ENCODE measurements at places on chromosomes 16 and 17.
A peak's percentile ranks its signal among the peaks of the same experiment; 100 is the strongest.

DNA sequence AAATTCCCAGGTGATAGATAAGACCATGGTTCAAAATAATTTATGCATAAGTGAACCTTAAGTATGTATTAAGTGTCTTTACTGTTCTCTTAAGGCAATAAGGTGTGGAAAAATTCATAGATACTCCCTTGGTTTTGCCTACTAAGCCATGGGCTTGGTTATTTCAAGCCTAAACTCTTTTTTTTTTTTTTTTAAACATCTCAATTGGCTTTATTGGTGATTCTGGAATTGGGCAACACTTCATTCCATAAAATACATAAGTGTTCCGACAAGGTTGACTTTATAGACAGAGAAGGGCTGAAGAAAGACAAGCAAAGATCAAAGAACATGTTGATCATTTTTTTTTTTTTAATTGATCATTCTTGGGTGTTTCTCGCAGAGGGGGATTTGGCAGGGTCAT, 73.5 kb downstream of the ESRP2 start:
- no peak for DNase-seq

DNA sequence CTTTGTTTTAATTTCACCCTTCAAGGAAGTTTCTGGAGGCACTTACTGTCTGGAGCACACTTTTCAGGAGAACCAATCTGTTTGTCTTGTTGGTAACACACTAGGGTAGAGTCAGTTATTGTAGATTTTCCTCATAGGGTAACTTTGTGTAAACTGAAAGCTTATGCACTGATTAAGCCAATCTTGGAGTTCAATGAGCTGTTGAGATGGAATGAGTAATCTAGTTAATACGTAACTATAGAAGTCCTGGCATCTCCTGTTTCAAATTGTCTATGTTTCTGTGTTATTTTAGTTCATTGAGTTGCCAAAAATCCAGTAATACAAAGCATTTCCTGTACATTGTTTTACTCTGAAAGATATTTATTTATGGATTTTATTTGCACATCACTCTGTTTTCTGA, 111.6 kb upstream of the HAS3 start:
- DNase-seq, result no peak

- no peak for DNase-seq
These were observed 101.5 kb downstream of the SEC14L1 start for GRCh38 chr17:77242118-77242851.

- no peak for DNase-seq
These were observed 12.1 kb downstream of the DDX42 start for GRCh38 chr17:63786117-63786516.

DNA sequence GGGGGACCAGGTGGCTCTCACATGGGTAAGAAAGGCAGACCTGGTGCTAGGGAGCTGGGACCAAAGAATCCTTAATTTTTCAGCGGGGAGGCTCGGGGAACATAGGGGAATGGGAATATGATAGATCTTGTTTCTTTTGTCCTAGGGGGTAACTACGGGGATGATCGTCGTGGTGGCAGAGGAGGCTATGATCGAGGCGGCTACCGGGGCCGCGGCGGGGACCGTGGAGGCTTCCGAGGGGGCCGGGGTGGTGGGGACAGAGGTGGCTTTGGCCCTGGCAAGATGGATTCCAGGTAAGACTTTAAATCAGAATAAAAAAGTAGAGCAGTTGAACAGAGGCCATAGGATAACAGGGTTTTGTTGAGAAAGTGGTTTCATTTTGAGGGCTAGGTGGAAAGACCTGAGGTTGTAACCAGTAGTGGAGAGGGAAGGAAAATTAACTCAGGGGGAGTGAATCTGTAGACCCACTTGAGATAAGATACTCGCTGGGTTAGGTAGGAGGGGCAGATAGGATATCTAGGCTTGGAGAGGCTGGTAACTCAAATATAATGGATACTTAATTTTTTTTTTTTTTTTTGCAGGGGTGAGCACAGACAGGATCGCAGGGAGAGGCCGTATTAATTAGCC, 11.0 kb downstream of the FUS start:
- DNase-seq, result no peak

DNA sequence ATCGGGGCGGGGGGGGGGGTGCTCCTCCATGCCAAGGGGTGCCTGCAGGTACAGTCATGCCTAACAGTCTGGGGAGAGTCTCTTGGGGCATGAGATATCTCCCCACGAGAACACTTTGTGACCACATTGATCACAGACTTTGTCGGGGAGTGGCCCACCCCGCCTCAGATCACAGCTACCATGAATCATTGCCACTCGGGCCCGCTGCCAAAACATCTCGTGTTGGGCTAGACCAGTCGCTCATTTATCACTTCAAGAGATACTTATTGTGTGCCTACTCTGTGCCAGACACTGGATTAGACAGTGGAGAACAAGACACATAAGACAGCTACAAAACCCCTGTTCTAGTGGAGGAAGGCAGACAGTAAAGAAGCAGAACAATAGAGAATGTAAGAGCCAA, 72.6 kb downstream of the CLEC16A start:
- no peak for DNase-seq

DNA sequence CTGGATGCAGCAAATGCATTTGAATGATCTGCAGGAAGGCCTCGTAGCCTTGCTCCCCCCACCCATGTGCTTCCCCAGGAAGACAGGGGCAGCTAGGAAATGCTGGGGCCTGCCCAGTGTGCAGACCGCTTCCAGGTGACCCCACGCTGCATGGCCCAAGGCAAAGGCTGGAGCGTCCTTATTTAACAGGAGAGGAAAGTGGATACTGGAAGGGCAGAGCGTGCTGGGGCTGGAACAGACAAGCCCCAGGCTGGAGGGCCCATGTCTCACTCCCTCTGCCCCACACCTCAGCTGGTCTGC, 26.1 kb upstream of the NPTX1 start:
- DNase-seq, result no peak

DNA sequence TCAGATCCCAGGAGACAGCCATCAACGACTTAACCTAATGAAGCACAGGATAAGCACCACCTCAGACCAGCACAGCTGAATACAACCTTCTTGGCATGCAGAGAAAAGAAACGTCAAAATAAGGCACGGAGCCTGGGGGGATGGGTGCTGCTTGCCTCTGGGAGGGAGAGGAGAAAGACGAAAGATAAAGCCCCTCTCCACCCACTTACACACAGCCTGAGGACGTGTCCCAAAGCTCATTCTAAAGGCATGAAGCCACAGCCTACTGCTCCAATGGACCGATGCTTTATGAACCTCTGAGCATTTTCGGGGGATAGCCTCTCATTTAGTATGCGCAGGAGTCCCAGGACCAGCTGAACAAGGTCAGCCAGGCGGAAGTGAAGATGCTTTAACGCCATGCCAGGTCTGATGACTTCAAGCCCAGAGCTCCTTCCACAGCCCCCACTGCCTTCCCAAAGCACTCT, 31.1 kb downstream of the ST3GAL2 start:
- DNase-seq, result no peak

GRCh38 chr17:31015639-31016038, 44.8 kb downstream of the RNF135 start:
- DNase-seq, result no peak

- no peak for DNase-seq
These were observed 180.7 kb upstream of the CACNG5 start for GRCh38 chr17:66654106-66654740.

- no peak for DNase-seq
These were observed 9.3 kb upstream of the GSDMA start for GRCh38 chr17:39953471-39953888.

DNA sequence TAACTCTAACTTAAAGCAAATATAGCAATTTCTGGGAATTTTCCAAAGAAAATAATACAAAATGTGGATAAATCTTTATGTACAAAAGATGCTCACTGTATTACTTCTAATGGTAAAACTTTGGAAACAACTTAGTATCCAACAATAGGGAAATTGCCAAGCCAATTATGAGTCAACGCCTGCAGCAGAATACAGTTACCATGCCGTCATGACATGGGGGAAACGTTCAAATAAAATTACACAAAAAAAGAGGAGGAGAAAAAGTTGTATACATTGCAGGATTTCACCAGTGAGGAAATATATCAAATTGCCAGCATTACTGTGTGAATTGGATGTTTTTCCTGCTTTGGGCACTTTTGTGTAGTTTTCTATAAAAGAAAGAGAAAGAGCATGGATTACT, 469.6 kb downstream of the SOX9 start:
- no peak for DNase-seq

- no peak for DNase-seq
These were observed 41.7 kb downstream of the RAI1 start for GRCh38 chr17:17722906-17723353.

DNA sequence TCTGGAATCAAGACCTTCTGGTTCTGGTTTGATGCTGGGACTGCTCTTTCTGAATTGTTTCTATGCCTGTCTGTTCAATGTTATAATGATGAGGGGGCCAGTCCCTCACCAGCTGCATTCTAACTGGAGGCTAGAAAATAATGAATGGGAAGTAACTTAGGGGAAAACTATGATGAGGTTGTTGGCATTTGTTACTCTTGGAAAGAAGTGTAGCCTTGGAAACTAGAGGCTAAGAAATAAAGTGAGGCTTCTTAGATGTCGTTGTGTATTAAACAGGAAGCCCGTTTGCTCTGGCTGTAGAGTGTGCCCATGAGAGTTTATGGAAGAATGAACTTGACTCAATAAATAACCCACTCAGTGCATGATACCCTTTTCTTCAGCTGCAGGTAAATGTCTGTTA, 140.8 kb downstream of the PRKCA start:
- DNase-seq, result no peak

DNA sequence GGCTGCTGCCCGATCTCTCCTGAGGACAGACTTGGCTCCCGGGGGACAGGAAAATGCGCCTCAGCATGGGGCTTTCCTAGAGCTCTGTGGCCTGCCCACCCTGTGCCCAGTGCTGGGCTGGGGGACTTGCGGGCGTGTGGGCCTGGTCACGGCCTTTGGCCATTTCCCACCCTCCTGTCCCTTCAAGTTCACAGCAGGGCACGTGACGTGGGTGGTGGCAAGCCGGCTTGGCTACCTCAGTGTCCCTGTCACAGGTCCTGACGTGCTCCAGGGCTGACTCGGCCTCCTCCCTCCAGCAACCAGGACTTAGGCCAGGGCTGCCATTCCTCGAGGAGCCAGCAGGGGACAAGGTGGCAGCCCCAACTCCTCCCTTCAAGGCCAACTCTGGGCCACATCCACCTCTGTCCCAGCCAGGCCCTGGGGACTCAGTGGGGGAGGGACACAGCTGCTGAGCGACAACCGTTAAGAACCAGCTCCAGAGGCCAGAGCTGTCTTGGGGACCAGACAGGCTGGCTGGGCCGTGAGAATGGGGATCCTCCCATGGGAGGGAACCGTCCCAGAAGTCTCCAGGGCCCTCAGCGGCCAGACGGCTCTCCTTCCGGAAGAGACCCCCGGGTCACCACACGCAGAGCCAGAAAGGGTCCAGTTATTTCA, 981 bp upstream of the UNC13D start:
- peak; percentile 95 for DNase-seq

- no peak for DNase-seq
These were observed 19.0 kb downstream of the GRB2 start for GRCh38 chr17:75386430-75386829.

DNA sequence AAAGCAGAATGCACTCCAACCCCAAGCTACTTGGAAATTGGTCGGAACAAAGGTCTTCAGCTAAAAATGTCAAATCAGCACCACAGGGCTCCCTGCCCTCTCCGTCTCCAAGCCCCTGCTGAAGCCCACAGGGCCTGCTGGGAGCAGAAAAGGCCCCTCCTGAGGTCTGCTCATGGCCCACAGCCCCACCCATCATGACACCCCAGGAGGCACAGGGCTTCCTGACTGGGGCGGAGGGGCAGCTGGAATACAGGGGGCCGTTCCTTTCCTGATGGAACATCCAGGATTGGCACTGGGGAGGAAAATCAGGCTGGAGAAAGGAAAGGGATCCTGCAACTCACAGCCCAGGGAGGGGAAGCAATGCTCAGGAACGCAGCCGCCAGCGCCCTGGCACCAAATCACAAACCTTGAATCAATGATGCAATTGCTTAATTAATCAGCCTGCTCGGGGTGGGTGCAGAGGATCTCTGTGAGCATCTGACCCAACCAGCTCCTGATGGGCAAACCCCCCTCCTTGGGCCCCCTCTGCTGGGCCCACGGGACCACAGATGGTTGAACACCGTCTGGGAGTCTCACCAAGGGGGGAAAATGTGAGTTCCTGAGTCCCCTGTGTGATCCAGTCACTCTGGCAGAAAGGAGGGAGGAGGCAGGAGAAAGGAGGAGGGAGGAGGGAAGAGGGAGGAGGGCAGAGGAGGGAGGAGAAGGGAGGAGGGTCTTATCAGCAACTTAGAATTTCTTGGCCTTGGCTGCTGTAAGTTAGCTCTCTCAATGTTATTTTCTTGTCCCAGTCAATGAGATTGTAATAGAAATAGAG, 155.5 kb downstream of the ZNF423 start:
- no peak for DNase-seq

GRCh38 chr16:47787696-47788095, 326.6 kb downstream of the PHKB start:
- no peak for DNase-seq

DNA sequence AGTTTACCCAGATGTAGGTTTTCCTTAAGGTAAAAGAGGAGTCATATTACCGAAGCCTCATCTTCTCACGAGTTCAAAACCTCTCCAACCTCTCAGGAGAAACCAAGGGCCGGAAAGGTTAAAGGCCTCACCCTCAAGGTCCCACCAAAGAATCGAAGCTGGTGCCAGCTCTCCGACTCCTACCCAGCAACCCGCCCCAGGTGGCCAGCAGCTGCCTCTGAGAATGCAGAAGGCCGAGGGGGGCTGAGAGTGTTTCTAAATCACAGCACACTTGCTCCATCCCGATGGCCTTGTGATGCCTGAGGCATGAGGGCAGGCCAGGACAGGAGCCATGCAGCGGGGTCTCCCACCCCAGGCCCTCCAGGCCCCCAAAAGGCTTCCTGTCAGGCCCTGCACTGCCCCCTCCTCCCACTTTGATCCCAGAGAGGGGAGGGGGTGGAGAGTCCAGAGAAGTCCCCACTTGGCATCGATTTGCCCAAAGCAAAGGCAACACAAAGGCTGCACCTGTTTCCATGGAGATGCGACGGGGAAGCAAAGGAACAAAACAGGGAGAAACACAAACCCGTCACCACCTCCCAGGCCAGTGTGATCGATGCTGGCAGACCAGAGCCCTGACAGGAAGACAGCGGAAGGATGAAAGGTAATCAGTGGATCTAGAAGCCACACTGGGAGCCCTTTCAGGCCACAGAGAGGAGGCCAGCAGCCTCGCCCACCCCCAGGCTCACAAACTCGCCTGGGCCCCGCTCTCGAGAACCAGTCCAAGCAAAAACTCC, 39.0 kb downstream of the CUEDC1 start:
- no peak for DNase-seq

- DNase-seq, result no peak
These were observed 214.4 kb upstream of the CHMP6 start for GRCh38 chr17:80777274-80777673.
